Activated CD4-positive, CD25-positive, alpha-beta regulatory T cell (primary cell): ENCODE measurements at places on chromosomes 16 and 17.

DNA sequence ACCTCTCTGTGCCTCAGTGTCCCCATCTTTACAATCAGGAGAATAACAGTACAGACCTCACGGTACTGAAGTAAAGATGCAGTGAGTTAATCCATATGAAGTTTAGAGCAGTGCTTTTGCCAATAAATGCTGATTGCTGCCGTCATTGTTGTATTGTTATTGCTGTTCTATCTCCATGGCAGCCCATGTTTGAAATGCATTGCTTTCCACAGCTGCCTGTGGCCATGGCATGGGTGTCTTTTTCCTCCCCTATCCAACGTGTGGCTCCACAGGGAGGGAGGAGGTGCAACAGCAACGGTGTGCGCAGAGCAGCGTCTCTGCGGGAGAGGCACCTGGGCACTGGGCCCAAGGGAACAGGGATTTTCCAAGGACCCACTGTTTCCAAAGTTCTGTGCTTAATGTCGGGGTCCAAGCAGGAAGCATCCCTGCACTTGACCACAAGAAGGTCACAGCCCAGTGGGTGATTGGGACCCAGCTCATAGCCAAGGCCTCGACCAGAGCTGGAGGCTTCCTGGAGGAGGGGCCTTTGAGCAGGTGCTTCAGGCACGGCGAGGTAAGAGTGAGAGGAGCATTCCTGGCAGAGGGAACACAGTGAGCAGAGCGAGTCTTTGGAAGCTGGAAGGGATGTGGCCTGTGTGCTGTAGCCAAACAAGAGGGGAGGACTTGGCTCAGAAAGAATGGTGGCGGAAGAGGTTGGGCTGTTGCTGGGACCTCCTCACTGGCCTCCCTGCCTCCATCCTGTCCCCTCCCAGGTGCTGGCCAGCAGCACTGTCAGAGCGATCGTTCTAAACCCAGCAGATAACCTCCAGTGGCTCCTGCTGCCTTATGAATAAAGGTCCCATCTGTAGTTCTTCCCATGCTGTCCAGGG is 3.9 kb downstream of the RAI1 start:
- no peak for DNase-seq

DNA sequence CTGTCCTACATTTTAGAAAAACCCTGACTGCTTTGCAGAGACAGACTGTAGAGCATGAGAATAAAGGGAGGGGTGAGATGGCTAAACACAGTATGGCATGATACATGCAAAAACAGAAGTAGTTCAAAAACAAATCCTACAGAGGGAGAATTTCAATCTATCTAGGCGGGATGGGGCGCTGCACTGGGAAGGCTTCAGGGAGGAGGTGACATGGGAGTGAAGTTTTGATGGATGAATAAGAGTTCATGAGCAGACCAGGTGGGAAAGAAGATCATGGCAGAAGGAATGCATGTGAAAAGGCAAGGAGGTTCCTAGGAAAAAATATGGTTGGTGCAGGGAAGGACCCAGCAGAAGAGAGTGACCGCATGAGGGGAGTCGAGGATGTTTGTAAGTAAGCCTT is 19.2 kb downstream of the HS3ST3B1 start:
- no peak for DNase-seq

GRCh38 chr16:50804290-50804907 is 62.5 kb downstream of the CYLD start:
- DNase-seq, result no peak

- DNase-seq, result no peak
Measured at GRCh38 chr17:20095336-20096080, 86.3 kb downstream of the SPECC1 start.

GRCh38 chr17:66749217-66749832 is 85.6 kb upstream of the CACNG5 start:
- DNase-seq, result no peak

- no peak for DNase-seq
Measured at GRCh38 chr16:84255050-84255810, 15.4 kb upstream of the KCNG4 start.

DNA sequence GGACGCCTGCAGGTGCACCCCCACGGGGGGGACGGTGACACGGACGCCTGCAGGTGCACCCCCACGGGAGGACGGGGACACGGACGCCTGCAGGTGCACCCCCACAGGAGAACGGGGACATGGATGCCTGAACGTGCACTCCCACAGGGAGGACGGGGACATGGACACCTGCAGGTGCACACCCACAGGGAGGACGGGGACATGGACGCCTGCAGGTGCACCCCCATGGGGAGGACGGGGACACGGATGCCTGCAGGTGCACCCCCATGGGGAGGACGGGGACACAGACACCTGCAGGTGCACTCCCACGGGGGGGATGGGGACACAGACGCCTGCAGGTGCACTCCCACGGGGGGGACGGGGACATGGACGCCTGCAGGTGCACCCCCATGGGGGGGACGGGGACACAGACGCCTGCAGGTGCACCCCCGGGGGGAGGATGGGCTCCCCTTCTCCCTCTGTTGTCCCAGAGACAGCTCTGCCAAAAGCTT is 114.5 kb upstream of the METRNL start:
- no peak for DNase-seq

DNA sequence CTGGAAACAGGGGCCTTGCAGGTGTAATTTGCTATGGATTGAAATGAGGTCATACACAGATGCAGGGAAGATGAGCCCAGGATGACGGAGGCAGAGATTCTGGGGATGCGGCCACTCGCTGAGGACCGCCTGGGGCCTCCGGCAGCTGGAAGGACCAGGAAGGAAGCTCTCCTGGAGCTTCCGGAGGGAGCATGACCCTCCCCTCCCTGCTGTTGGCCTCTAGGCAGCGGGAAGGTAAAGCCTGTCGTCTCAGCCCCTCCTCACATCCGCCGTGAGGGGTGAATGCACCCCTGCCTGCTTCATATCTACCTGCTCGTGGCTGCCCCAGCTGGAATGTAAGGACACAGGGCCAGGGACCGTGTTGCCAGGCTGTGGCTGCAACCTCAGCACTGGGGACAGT is 29.1 kb upstream of the ZNF469 start:
- no peak for DNase-seq

GRCh38 chr16:20859699-20860098 is 40.5 kb downstream of the DCUN1D3 start:
- no peak for DNase-seq

DNA sequence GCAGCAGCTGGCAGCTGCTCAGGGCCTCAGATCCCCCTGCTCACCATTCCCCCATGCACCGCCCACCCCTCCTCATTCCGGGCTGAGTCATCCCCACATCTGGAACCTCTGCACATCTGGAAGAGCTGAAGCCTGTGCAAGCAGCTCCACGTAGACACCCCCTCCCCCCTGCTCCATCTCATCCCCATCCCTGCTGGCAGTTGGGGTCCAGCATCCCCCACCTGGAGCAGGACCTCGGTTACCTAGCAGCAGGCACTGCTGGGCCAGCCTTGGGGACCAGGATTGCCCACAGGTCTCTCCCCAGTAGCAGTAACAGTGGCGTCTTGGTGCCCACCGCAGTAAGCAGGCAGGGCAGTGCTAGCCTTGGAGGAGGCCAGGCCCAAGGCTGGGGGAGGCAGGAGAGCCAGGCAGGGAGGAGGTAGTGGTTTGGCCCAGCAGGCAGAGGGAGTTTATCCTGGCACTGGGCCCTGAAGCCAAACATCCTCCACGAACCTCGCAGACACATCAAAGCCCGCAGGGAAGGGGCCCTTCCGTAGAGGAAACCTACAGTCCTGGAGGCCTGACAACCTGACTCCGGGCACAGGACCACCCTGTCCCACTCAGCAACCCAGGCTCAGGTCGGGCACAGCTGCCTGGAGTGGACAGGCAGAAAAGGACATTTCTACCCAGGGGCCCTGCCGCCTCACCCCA is 7.7 kb upstream of the TMEM92 start:
- DNase-seq, result no peak

DNA sequence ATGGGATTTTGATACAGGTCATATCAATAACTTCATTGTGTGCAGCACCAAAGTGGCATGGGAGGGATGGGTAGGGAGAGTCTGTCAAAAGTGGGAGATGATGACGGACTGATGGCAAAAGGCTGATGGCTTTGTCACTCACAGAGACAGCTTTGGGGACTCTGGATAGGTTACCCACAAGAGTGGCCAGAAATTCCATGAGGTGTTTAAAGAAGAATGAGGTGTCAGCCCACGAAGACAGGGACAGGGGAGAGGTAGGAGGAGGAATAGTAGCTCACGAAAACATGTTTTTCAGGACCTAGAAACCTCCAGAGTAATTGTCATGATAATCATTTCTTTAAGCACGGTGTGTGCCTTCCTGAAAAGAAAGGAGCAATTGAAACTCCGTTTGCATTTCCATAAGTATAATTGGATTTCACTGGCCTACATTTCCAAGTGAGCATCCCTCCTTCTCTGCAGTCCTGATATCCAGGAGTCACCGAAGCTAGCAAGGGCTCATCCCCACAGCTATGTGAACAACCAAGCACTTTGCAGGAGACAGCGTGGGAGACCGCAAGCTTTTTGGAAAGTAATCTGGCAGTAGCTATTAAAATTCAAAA is 60.0 kb downstream of the HSD17B2 start:
- no peak for DNase-seq

GRCh38 chr17:44920565-44920940 is 5.3 kb upstream of the GFAP start:
- no peak for DNase-seq

- DNase-seq, result no peak
Measured at GRCh38 chr17:60631119-60631518, 31.1 kb downstream of the PPM1D start.

DNA sequence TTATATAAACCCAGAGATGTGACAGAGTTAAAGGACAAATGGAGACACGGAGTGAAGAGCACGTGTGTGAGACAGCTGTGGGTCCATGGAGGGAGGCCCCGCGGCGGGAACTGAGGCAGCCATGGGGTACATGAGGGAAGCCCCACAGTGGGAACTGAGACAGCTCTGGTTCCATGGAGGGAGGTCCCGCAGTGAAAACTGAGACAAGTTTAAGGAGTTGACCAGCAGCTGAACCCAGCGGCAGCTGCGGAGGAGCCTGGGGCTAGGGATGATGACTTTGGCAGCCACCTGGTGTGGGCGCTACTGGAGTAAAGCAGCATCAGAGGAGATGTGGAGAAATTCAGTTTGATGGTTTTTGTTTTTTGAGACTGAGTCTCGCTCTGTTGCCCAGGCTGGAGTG is 185.1 kb downstream of the RPTOR start:
- DNase-seq, result no peak

DNA sequence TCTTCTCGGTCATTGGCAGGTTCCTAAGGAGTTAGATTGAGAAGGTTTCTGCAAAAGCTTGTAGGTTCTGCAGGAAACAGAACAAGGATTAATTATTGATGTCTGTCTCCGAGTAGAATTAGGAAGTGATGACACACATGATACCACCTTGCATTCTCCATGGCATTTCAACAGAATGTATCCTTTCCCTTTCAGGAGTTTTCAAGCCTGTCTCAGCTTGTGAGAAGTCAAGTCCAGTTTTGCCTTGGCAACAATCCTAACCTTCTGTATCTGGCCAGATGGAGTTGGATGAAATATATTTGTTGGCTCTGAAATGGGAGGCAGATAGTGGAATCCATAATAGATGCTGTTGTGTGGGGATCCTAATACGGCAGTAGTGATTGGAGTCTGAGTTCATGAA is 235.5 kb downstream of the SHISA9 start:
- DNase-seq, result no peak

GRCh38 chr17:17351901-17352781 is 49.0 kb downstream of the NT5M start:
- no peak for DNase-seq

GRCh38 chr17:28842282-28843012 is at the start of gene FAM222B:
Gene FAM222B (minus strand): TSS chr17:28842790. CDS start chr17:28766667, 76,123 bp downstream.
- DNase-seq, result peak; percentile 78

DNA sequence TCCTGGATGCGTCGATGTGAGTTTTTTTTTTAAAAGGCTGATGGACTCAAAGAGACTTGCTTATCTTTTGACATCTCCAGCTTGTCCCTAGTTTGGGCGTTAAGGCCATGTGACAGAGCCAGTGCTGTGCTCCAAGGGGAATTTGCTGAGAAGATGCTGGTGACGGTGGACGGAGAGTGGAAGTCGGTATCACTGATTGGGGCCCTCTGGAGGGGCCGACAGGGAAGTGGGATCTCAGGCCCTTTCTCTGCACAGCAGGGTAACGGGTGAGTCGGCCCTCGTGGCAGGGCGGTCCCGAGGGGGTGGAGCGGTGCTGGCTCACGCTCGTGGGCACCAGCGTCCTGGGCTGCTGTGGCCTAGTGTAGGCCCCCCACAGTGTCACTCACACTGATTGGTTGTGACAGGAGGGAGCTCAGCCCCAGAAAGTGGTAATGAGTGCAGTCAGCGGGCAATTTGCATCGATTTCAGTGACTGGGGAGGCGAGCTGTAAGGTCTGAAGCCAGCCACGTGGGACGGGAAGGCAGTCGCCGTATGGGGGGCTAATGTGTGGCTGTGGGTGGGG is 91.3 kb downstream of the TBC1D16 start:
- no peak for DNase-seq

- DNase-seq, result no peak
Measured at GRCh38 chr17:81006891-81007290, 15.2 kb downstream of the CHMP6 start.

- no peak for DNase-seq
Measured at GRCh38 chr17:43983515-43984411, 20.7 kb upstream of the NAGS start.

- no peak for DNase-seq
Measured at GRCh38 chr17:1482680-1483079, 9.8 kb downstream of the MYO1C start.

DNA sequence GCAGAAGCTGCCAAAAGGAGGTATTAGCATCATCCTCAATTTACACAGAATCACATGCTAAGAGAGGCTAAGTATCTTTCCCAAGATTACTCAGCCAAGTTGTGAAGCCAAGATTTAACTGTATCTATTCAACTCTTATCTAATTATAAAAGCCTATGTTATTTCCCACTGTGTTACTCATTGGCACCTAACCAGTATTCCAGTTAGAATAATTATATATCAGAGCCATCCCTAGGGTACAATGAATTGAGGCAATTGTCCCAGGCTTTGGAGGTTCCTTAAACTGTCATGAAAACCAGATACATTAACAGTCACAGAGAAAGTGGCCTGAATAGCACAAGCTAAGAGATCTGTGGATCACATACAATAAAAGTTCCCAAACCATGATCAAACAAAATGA is 10.9 kb upstream of the AMFR start:
- no peak for DNase-seq

- DNase-seq, result no peak
Measured at GRCh38 chr16:67108931-67109406, 772 bp upstream of the PHAF1 start.

DNA sequence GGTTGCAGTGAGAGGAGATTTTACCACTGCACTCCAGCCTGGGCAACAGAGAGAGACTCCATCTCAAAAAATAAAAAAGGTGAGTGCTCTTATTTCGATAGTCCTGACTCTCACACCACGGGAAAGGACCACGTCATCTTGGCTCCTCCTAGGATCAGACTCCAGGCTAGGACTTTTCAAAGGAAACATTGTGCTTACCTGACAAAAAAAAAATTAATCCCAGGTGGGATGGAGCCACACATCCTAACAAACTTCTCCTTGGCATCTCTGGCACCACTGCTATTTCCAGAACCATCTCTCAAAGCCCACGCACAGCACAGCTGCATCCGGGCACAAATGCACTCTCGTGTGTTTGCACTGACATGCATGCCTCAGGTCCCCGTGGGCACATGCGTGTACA is 262.4 kb downstream of the ENGASE start:
- no peak for DNase-seq
